ENCODE measurements at places on chromosomes 13 and 19.

DNA sequence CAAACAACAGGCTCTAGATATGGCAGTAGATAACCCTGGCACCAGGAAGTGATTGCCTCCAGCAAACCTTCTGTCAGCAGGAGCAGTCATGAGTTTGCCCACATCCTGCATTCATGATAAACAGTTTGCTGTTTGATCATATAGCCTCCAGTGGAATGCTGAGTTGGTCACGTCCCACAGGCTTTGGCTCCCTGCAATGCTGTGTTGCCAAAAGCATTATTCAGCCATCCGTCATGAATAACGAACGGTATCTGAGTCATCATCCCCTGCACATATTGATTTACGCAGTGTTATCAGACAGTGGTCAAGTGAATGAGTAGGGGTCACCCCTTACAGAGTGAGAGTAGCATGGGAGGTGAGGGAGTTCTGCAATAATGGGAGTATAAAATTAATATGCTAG is 21.9 kb upstream of the ZNF432 start:
- DNase-seq, result no peak

- DNase-seq, result no peak
Observed at GRCh38 chr13:98295371-98295770, 118.3 kb upstream of the RNF113B start.

- DNase-seq, result no peak
Observed at GRCh38 chr19:50509366-50509765, 1.6 kb downstream of the JOSD2 start.

DNA sequence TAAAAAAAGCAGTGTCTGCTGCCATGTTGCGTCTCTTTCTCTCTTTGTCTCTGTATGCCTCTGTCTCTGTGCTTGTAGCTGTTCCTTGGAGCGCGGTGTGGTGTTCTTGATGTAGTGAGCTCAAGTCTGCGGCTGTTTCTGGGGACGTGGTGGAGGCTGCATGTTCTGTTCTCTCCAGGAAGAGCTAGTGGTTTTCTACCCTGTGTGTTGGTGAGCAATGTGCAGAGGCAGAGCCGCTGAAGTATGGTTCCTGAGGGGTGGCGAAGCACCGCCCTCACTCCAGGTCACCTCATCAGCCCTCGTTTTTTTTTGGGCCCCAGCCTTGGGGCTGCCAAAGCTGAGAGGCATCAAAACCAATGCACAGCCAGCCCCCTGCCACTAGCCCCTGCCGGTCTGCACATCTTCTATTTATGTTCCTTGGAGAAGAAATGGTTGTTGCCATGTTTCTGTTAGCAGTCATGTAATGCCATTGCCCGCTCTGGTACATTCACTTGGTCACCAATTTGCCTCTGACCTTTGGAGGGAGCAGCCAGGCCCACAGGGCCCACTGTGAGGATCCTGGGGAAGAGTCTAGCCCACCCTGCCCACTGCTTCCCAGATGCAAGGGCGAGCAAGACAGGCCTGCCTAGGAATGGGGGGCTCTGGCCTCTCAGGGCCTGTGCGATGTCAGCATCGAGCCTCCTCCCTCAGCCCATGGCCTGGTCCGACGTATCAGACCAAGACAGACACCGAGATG is 7.2 kb downstream of the HNRNPL start:
- DNase-seq, result no peak

- DNase-seq, result no peak
Observed at GRCh38 chr19:715347-715746, 6.6 kb downstream of the PALM start.

DNA sequence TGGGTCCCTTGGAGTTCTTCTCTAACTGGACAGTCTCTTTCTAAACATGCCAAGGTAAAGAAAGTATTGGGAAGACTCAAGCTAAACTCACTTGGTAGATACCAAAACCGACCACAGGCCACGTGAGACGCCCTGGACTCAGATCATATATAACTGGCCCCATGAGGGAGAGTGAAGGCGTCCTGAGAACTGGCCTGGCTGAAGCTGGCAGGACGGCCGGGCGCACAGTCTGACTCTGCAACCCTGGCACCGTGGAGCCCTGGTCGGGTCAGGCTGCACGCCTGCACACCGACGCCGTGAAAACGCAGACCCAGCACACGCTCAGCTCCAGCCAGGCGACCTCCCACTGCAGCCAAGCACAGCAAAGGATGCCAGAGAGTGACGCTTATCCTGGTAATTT is 122.5 kb upstream of the SPACA7 start:
- no peak for DNase-seq

GRCh38 chr13:40206241-40207000 is 460.0 kb downstream of the FOXO1 start:
- DNase-seq, result no peak

DNA sequence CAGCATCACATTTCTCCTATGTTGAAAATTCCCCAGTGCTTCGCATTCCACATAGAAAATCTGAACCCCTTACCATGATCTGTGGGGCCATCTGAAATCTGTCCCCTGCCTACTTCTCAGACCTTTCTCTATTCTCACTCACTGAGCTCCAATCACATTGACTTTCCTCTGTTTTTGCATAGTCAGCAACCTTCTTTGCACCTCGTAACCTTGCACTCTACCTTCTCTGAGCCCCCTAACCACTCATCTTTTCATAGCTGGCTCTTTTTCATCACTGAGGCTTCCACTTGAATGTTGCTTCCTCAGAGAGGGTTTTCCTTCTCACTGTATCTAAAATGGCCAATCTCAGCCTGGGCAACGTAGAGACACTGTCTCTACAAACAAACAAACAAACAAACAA is 286.3 kb downstream of the GPC5 start:
- DNase-seq, result no peak

DNA sequence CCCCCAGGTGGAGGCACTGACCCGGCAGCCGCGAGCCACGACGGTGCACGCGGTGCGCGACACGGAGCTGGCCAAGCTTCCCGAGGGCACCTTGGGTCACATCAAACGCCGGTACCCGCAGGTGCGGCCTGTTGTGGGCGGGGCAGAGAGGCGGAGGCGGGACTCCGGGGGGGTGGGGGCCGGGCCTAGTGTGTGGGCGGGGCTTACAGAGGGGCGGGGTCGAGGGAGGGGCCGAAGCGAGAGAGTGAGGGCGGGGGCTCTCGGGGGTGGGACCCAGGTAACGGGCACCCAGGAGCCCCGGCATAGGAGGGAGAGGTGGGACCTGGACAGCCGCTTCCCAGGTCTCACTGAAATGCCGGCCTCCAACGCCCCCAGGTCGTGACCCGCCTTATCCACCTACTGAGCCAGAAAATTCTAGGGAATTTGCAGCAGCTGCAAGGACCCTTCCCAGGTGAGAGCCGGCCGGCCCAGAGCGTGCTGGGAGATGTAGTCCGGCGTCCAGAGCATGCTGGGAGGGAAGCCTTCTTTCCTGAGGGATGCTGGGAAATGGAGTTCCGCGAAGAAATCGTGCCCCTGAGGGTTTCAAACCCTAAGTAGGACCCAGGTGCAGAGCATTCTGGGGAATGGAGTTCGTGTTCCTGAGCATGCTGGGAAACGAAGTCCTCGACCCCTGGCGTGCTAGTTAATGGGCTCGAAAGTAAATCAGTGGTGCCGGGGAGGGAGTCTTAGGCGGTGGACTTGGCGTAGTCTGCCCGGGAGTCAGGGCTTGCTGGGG is 15.7 kb downstream of the PNPLA6 start:
- no peak for DNase-seq

DNA sequence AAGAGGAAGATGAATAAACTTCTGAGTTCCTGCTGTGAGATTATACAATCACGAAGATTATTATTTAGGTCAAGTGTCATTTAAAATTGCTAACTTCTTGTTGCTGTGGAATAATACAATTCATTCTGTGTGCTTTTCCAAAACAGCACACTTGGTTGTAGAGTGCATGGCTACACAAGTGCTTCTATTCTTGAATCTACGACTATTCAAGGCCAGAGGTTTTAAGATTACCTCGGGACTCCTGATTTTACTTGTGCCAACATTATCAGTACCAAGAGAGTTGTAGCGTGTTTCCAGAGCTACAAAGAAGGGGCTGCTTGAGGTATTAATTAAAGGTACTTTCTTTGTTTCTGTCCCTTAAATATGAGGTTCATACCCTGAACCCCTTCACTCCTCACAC is 234.0 kb upstream of the PCDH9 start:
- no peak for DNase-seq

DNA sequence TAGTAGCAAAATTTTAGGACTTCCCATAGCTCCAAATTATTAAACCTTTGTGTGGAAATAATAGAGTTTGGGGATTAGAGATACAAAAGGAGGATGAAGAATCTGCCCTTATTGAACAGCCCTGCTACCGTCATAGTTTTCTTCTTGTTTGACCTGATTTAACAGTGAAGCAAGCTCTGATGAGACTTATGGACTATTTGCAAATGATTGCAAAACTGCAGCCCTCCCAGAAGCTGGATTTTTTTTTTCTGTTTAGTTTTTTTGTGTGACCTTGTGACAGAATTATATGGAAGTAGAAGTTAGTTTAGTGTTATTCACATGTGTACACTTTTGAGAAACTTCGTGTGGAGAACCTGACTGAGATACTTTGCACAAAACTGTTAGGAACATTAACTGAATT is 267.8 kb downstream of the KCNRG start:
- DNase-seq, result no peak

All from NCI-H1105 (cell line).